ENCODE measurements at places on chromosomes 16 and 17.
A peak's percentile ranks its signal among the peaks of the same experiment; 100 is the strongest.

DNA sequence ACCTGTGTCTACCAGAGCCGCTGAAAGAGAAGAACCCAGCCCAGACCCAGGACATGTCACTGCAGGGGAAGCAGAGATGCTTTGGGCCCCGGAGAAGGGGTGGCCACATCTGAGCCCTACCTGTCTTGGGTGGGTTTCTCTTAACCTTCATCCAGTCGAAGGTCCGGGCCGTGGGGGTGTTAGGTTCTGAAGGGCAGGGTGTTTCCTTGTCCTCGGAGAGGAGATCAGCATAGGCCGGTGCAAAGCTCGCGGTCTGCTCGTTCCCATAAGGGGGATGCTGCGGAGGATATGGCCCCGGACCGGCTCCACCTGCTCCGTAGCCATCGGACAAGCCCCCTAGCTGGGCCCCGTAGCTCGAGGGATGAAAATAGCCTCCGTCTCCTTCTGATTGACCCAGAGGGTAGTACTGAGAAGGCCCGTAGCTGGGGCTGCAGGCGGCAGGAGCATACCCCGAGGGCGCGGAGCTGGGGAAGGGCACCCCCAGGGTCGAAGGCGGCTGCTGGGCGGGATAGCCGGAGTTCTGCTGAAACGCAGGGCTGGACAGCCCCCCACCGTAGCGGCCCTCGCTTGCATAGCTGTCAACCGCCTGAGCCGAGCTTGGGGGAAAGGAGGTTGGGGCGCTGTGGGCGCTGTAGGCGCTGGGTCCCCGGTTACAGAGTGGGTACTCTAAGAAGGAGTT, 464 bp downstream of the HOXB1 start:
- no peak for DNase-seq

- no peak for DNase-seq
Measured at GRCh38 chr17:57408071-57408811, 151.9 kb downstream of the MSI2 start.

- DNase-seq: no peak
Measured at GRCh38 chr16:5058476-5058875, 7.3 kb downstream of the C16orf89 start.

- no peak for DNase-seq
Measured at GRCh38 chr17:55448681-55449080, 27.0 kb upstream of the MMD start.

DNA sequence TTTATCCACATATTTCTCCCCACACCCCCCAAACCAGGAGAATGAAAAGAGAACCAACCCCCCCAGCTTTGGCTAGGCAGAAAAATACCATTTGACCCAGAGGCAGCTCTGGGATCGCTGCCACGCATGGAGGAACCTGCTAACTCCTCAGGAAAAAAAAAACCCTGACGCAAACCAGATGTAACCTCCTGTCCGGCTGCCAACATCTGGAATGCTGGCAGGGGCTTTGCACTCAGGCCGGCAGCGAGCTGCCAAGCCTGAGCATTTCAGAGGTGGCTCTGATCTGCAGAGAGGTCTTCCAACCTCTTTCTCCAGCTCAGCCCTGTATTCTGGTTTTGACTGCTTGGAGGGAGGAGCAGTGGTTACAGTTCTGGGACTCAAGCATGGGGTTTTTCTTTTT, 8.2 kb downstream of the IGFBP4 start:
- DNase-seq: no peak

- DNase-seq: no peak
Measured at GRCh38 chr17:18159551-18160120, 24.0 kb upstream of the ALKBH5 start.

GRCh38 chr16:90031186-90031930, 12.1 kb upstream of the DBNDD1 start:
- DNase-seq: no peak

- no peak for DNase-seq
Measured at GRCh38 chr17:69232650-69233049, 4.0 kb upstream of the ABCA10 start.

GRCh38 chr17:5516060-5516792, 29.9 kb downstream of the MIS12 start:
- peak; percentile 97 for DNase-seq

GRCh38 chr17:40348562-40349476, 15.7 kb downstream of the GJD3 start:
- DNase-seq: no peak

- no peak for DNase-seq
Measured at GRCh38 chr17:41363881-41364280, 5.7 kb downstream of the KRT33B start.

- no peak for DNase-seq
Measured at GRCh38 chr17:4381690-4382671, 15.5 kb upstream of the UBE2G1 start.

- no peak for DNase-seq
Measured at GRCh38 chr16:87647431-87648185, 45.3 kb downstream of the JPH3 start.

GRCh38 chr17:57954397-57955182, 622 bp downstream of the CUEDC1 start:
- no peak for DNase-seq

DNA sequence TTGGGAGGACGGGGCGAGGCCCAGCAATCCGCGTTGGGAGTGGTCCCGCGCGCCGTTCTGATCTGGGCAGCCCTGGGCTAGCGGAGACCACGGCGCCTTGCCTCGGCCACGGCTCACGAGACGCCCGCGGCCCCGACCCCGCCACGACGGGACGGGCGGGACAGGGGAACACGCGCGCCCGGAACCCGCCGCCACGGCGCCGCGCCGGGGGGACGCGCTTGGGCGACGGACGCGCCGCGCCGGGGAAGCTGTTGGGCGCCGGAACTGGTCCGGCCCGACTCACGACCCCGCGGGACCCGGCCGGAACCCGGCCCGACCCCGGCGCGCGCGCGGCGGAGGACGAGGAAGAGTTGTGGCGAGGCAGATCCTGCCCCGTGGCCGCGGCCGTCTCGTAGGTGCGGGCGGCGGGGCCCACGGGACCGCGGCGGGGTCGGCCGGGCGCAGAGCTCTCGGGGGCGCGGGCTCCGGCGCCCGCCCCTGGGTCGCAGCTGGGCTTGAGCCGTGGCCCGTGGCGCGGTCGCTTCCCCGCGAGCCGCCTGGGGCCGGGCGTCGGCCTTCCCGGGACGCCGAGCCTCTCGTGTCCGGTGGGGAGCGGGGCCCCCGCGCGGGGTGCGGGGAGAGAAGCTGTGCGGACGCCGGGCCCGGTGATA, at the start of gene ACSF3:
ACSF3 (plus strand) TSS at position 251 of the 650 bp plus-strand sequence. CDS start 6,830 bp downstream, outside the sequence.
- DNase-seq: no peak

DNA sequence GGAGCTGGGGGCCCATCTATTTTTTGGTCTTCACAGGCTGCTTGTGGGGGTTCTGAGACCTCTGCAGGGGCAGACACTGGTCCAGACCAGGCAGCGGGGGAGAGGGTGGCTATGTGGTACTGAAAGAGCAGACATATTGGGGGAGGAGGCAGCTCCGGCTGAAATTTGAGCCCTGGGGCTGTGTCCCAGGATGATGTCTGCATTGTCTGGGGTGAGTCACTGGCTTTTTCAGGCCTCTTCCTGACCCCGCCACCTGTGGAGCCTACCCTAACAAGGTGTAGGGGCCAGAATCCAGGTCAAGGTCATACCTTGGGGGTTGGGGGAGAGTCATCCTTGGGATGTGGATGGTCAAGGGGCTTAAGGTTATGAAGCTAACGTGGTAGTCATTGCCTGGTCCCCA, 2.4 kb downstream of the CORO6 start:
- DNase-seq: no peak

DNA sequence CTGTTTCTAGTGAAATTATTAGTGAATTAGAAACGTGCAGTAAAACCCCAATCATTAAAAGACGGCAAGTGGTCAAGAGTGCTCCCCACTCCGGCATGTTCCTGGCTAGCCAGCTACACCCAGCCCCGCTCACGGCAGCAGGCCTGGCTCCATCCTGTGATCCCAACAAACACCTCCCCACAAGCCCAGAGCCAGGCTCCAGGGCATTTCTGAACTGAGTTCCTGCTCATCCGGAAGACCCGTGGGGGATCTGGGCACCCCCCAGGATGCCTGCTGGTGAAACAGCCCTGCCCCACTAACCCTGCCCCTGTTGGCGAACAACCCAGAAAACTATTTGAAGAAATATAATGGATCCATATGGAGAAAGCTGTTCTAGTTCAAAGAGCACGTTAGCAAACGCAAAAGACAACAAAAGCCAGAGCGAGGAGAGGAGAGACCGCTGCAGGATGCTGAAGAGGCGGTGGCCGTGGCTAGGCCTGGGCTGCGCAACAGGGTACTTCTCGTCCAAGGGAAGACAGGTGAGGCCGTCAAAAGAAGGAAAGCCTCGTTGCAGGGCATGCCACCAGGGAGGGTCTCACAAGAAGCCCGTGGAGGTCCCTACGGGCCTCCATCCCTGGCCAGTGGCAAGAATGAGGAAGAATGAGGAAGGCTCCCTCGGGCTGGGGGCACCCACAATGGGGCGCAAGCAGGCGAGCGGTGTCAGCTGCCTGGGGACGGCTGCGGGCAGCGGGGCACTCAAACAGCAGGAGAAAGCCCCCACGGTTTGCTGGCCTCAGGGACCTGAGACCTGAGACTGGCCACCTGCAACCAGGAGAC, 19.2 kb downstream of the SLC16A3 start:
- DNase-seq: no peak

DNA sequence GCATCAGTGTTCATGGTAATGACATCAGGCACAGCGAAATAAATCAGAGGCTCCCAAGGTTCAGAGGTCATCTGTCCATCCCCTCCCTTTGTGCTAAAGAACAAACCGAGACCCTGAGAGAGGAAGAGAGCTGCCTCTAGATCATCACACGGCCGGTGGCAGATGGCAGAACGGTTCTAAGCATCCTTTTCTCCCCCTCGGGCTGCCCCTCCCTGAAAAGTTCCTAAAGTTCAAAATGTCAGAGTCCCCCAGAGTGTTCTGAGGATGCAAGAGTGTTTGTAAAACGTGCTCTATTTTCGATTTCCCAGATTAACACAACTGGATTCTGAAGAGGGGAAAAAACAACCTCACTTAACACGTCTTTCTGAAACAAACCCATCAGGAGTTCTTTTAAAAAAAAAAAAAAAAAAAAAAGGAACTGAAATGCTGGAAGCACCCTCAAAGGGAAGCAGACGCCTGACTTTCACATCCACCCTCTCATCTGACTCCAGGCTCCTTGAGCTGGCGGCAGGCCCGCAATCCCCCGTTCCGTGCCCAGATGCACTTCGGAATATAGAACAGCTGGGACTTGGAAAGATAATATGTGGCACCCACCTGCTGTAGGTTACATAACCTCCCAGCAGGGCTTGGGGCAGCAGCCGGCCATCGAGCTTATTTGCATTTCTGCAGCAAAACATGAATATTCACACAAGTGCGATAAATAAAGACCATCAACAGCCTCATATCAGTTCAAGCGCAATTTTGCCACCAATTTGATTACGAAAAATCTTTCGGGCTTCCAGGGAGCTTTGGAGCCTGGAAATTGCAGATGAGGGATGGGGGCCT, 115.5 kb upstream of the SMURF2 start:
- DNase-seq: no peak

- no peak for DNase-seq
Measured at GRCh38 chr17:75481194-75482068, 25.0 kb downstream of the TMEM94 start.

DNA sequence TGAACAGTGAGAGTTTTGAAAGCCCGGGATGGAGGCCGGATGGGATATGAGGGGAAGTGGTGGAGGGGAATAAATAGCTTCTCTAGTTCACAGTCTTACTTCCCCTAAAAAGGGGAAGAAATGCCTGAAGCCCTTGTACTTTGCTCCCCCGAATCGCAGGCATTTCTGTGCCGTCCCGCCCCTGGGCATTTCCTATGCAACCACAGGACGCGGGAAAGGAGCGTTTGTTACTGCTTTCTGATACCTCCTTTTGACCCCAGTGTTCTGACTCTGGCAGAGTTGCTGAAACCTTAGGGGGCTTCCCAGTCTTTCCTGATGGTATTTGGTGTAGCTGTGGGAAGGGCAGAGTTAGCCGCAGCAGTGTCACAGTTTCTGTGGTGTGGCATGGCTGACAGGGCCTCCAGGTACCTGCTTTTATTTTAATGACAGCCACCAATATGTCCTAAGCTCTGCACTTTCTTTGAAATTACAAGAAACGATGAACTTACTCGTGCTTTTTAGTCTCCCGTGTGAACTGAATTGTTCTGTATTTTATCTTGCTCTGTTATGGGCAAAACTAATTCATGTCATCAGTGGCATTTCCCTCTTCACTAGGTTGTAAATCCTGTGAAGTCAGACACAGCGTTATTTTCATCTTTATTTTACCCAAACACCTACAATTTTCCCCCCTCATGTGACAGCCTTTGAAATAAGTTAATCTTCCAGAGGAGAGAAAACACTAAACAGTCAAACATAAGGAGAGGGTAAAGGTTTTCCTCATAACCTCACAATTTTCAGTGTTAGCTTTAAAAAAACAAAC, 27.1 kb downstream of the USP10 start:
- no peak for DNase-seq

DNA sequence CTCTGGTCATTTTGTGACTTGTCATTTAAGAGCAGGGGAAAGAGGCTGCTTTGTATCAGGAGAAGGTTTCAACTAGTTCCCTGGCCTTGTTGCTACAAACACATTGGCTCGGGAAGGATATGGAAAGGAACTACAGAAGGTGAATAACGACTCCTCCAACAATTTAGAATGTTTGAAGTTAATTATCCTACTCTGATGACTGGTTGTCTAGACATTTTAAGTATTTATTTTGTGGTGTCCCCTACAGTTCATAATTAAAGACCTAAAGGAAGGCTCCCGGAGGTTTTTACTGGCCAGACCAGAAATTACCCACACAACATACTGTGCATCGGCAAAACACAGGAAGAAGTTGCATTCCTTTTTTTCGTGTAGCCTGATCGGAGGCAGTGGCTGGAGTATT, 515.8 kb upstream of the SALL1 start:
- DNase-seq: no peak

DNA sequence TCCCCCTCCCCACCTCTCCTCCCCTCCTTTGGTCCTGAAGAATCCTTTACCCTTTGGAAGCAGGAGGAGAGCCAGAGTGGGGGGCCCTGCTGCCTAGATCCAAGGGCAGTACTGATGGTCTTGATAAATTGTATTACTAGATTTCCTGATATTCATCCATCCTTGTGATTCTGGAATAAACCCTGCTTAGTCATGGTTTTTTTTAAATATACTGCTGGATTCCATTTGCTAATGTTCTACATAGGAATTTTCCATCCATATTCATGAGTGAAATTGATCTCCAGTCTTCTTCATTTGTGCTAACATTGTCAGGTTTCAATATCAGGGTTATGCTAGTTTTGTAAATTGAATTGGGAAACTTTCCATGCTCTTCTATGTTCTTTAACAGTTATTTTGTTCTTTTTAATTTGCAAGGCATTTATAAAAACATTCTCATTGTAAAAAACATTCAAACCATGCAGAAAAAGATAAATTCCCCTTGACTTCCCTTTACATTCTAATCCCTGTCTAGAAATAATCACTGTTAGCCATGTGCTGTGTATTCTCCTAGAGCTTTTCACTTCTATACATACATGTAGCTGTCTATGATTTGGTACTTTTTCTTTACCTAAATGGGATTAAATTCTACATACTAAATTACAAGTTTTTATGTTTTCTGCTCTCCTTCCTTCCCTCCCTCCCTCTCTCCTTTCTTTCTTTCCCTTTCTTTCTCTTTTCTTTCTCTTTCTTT, 56.7 kb downstream of the CCDC42 start:
- no peak for DNase-seq
